ENCODE measurements at places on chromosomes 4 and X.

GRCh38 chr4:100635899-100636298, 118.1 kb upstream of the EMCN start:
- DNase-seq: no peak

DNA sequence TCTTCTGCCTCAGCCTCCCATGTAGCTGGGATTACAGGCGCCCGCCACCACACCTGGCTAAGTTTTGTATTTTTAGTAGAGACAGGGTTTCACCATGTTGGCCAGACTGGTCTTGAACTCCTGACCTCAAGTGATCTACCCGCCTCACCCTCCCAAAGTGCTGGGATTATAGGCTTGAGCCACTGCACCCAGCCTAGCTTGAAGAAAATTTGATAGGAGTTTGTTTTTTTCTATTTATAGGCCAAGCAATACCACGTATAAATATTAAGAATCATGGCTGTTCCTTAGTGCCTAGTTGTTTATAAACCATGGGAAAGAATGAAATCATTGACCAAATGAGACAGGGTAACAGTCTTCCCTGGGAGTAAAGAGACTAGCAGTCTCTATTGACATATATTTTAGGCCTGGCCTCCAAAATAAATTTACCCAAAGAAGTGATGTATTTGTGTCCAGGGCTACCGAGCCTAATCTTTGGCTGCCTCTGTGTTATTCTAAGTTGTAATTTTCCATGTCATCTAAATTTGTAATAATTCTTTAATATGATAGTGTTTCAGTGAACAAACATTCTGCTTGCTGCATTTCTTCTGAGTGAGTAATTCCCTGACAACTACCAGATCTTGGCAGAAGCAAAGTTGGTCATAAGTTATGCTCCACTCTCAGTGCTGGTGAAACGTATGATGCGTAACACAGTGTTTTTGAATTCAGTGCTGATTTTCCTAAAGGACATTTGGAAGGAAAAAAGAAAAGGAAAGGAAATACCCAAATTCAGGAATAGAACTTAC, 10.3 kb downstream of the PKD2 start:
- DNase-seq: no peak

- no peak for DNase-seq
These were observed 108.4 kb upstream of the ATXN3L start for GRCh38 chrX:13428053-13428786.

GRCh38 chrX:292900-293897, 12.0 kb downstream of the PLCXD1 start:
- DNase-seq: no peak

GRCh38 chr4:151418385-151418784, 9.4 kb downstream of the FHIP1A start:
- no peak for DNase-seq

Data from activated T-helper 1 cell treated with Interleukin-2 at 50 U/mL for 16 hours (primary cell).